GM23248 (cell line): ENCODE measurements at places on chromosomes 2 and 18. TPM values are rescaled to one million over a fixed set of nuclear protein-coding genes. Genes with fewer than 3 reads are reported as not detected.

DNA sequence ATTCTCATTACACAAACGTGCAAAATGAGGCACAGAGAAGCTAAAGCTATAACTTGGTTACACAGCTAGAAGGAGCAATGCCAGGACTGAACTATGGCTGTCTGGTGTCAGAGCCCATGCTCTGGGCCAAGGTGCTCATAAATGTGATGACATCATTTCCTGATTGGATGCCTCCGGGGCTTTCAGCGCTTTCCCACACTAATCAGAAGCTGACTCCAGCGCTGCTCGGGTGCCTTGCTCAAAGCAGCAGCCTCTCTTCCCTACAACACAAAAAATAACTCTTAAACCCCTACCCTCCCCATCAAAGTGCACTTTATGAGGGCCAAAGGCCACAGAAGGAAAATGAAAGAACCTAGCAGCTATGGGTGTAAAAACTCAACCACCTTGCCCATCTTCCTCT is 90.7 kb downstream of the STK39 start:
- H3K27ac ChIP-seq = no peak overlapping the region
- DNase-seq = peak; percentile 87
- no peaks in the 10 kb centered on the region for H3K27me3 ChIP-seq
- H3K4me1 ChIP-seq = peaks cover 9% of the 10 kb centered on the region
- H3K36me3 ChIP-seq = no peaks in the 10 kb centered on the region
- H3K4me3 ChIP-seq = no peak overlapping the region

EPB41L3 gene
- 19.2 and 22.2 TPM in 2 replicates for total RNA-seq

GRCh38 chr2:85704800-85705679 is 10.9 kb downstream of the GNLY start:
- peak overlapping the region; percentile 38 for H3K27ac ChIP-seq
- H3K27me3 ChIP-seq = no peaks in the 10 kb centered on the region
- no peak for DNase-seq
- no peak overlapping the region for H3K4me3 ChIP-seq
- H3K36me3 ChIP-seq = no peaks in the 10 kb centered on the region

DNA sequence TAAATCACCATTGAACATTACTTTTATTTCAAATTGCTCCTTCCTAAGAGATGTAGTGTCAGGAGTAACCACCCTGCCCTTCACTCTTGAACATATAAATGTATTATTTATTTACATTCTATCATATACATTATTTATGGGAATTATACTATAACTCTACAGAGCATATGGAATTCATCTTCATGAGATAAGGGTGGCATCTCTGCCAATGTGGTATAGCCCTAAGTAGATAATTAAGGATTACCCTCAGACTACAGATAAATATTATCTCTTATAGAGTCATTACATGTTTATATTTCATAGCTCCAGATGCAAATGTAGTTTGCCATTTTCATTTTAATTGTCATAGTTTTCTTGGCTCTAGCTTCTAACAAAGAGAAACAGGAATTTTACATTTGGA is 17.3 kb downstream of the MEIS1 start:
- no peaks in the 10 kb centered on the region for H3K27me3 ChIP-seq
- H3K36me3 ChIP-seq = peaks cover 32% of the 10 kb centered on the region
- no peak for DNase-seq
- H3K4me3 ChIP-seq = no peak overlapping the region

GRCh38 chr18:6624271-6624660 is 105.2 kb upstream of the ARHGAP28 start:
- H3K36me3 ChIP-seq = no peaks in the 10 kb centered on the region
- peaks cover 43% of the 10 kb centered on the region for H3K4me1 ChIP-seq
- H3K27me3 ChIP-seq = no peaks in the 10 kb centered on the region

- peaks cover 41% of the 10 kb centered on the region for H3K4me1 ChIP-seq
- H3K27ac ChIP-seq = peak overlapping the region; percentile 86
- H3K36me3 ChIP-seq = no peaks in the 10 kb centered on the region
- DNase-seq = peak; percentile 35
- H3K4me3 ChIP-seq = no peak overlapping the region
Observed at GRCh38 chr2:149068225-149068995, 29.9 kb downstream of the LYPD6B start.
